ENCODE measurements at places on chromosomes 7 and 10.

DNA sequence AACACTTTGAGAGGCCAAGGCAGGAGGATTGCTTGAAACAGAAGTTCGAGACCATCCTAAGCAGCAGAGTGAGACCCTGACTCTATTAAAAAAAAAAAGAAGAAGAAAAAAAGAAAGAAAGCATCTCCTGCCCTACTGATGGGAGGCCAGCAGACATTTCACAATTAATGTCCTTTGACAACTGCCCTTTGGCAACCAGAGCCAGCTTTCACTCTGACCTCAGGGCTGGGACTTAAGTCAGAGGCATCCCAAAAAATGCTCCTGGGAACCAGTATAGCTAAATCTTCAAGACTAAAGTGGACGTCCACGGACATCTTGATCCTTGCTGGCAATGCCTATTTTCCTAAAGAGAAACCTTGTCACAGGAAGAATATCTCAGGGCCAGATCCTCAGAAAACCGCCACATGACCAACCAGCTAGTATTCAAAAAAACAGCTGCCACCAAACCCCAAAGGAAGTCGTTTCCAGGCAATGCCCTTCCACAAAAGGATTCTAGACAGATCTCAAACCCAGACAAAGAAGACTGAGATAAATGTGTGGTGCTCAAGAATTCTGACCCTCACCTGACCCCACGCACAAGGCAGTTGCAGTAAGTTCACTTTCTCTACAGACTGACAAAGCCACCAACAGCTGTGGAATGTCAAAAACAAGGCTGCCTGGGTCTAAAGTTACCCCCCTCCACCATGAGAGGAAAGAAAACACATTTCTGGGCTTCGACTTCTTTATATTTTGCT, 18.4 kb downstream of the GFRA1 start:
- no peak for DNase-seq

DNA sequence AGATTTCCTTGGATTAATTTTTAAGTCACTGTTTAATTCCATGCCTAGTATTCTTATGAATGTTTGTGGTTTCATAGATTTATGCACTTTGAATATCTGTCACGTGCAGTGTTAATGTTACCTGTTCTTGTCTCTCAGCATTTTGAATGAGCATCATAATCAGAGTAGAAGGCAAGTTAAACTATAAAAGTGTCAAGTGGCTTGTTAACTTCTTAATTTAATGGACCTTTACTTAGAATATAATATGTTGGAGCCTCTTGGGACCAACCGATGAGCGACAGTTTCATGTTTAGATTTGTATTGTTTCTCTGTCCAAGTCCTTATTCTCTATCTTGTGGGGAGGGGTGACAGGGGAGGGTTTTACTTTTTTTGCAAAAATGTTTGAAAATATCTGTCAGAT, 50.6 kb upstream of the MTURN start:
- DNase-seq = no peak

DNA sequence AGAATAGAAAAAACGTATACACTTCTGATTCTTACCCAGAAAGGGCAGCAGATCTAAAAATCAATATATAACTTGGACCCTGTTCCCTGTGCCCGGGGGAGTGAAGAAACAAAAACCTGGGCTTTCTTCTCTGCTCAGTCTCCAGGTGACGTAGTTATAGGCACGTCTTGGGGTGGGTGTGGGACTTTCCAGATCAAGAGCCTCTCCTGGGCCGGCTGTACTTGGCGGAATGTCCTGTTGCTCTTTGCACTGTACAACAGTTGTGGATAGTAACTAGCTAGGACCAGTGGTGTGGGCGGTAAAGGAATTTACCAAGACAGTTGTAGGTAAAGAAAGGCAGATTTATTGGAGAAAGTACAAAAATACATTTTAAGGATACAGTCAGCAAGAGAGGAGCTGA, 40.4 kb upstream of the STEAP4 start:
- no peak for DNase-seq

- DNase-seq = no peak
Measured at GRCh38 chr7:135183478-135183877, 13.0 kb upstream of the CYREN start.

- no peak for DNase-seq
Measured at GRCh38 chr7:28999895-29000716, 42.0 kb upstream of the TRIL start.

GRCh38 chr10:64346389-64346788, 825.2 kb downstream of the REEP3 start:
- no peak for DNase-seq

- DNase-seq = no peak
Measured at GRCh38 chr7:107068156-107068555, 23.7 kb downstream of the PRKAR2B start.

DNA sequence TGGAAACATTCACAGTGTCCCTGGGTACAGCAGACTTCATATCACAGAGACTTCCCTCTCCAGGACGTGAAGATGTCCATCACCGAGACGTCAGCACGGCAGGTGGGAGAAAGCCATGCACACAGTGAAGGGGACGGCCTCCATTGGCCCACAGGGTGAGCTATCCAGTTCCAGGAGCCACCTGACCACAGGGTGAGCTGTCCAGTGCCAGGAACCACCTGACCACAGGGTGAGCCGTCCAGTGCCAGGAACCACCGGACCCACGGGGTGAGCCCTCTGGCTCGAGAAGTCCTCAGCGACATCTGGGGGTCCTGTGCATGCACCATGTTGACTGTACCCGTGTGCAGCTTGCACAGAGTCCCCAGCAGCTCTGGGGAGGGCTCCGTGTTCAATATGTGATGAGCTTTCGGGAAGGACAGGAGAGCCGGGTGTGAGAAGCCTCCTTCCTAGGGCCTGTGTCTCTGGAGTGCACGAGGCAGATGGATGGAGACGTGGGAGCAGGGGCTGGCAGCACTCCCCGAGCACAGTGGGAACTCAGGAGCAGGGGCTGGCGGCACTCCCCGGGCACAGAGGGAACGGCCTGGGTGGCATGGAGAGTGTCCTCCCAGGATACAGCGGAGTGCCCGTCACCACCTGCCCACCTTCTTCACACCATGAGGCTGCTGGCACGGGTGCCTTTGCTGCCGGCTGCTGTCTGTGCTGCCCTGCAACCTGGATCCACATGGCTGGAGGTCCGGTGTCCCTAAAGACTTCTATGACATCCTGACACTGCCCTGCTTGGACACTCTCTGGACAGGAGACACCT, 616.2 kb downstream of the DNAJB6 start:
- DNase-seq = no peak

DNA sequence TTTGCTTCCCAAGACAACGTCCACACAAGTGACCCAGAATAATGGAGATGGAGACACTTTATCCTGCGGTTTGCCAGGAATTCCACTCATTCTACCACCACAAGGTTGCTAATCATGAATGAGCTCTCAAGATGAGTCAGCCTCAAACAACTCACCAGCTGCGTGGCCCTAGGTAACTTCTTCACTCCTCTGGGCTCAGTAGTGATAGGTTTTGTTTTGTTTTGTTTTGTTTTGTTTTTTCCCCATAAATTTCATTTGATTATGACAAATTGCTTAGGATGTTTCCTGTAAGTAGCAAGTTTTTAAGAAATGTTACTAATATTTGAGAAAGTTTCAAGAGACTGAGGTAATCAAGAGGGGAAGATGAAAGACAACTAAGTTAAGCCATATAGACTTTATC, 286.8 kb downstream of the PARD3 start:
- no peak for DNase-seq

DNA sequence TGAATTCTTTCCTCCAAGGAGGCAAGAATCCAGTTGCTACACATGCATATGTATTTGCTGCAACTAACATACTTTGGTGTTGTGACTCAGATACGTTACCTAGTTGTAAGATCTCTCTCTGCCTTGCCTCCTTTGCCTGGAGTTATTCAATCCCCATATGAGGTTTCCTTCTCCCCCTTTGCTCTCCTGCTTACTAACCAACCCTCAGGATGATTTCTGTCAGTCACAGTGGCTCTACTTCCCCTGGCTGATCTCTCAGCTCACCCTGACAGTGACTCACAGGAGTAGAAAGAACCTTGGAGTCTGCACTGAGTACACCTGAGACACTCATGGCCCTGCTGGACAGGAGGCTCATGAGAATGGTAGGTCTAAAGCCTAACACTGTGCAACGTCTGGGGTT, 92.0 kb downstream of the TMEM106B start:
- DNase-seq = no peak

DNA sequence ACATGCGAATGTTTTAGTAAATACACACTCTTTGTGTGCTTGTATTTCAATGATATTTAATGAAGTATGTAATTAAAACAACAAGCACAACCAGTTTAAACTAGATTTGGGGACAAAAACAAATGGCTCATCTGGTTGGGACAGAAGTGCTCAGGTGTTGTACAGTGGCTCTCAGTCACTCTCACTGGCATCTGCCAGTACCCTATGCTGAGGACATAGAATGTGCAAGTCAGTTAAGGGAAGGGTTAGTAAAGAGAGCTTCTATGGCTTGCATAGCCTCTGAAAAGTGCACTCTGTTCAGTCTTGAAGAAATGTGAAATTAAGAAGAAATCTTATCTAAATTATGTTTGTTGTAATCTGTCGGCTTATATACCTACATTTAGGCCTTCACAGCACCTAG, 183.0 kb downstream of the LRRC4 start:
- DNase-seq = no peak

DNA sequence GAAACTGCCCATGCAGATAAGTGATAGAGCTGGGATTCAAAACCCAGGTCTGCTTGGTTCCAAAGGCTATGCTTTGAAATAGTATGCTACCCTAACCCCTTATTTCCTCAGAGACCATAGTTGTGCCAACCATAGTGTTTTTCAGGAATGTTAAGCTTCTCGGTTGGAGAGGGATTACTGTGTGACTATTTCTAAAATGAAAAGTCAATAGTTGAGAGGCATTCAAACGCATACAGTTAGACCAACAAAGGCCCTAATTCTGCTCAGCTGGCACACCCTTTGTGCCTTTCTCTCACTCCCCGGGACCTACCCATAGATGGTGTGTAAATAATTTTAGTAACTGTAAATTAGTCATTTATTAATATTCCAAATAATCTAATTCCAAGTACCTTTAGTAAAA, 64.6 kb upstream of the RNF148 start:
- DNase-seq = no peak

GRCh38 chr10:33661580-33662336, 327.3 kb upstream of the NRP1 start:
- no peak for DNase-seq

- DNase-seq = no peak
Measured at GRCh38 chr10:109343293-109343692, 580.0 kb downstream of the XPNPEP1 start.

GRCh38 chr10:47370015-47370767, 13.9 kb downstream of the ZNF488 start:
- DNase-seq = peak; percentile 18

DNA sequence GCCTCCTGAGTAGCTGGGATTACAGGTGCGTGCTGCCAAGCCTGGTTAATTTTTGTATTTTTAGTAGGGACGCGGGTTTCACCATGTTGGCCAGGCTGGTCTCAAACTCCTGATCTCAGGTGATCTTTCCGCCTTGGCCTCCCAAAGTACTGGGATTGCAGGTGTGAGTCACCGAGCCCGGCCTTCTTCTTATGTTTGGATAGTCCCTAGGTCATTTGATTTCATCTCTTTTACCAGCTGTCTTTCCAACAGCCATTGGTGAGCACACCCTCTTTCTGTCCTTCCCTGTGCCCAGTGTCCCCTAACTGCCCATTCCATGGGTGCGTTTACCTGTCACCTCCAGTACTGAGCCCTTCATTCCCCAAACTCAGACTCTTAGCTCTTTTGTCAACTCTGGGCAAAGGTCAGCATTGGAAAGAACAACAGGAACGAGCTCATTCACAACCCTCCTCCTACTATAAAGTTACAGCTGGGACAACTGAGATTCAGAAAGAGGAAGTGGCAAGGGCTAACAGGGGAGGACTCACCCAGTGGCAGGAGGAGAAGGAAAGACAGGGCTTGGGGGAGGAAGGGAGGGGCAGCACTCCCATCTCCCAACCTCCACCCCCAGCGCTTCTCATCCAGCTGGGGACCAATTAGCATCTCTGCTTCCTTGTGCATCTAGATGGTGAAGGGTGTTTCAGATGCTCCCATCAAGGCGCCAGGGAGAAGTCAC, 5.6 kb downstream of the SSC4D start:
- DNase-seq = no peak
